ENCODE measurements at places on chromosomes 1 and 21.
A peak's percentile ranks its signal among the peaks of the same experiment; 100 is the strongest.

DNA sequence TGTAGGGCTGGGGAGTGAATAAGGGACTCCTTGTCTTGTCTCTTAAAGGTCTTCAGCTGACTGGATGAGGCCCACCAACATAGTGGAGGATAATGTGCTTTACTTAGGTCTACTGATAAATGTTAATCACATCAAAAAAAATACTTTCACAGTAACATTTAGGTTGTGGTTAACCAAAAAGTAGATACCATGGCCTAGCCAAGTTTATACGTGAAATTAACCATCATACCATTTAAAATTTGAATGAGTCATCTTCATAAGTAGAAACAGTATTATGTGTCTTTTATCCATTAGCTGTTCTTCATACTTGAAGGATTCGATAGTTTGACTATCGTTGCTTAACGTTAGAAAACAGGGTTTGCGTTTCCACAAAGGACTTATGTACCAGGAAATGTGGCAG is 80.9 kb downstream of the MTR start:
- no peak for DNase-seq

- no peak for DNase-seq
Observed at GRCh38 chr1:39789571-39790110, 976 bp upstream of the BMP8B start.

DNA sequence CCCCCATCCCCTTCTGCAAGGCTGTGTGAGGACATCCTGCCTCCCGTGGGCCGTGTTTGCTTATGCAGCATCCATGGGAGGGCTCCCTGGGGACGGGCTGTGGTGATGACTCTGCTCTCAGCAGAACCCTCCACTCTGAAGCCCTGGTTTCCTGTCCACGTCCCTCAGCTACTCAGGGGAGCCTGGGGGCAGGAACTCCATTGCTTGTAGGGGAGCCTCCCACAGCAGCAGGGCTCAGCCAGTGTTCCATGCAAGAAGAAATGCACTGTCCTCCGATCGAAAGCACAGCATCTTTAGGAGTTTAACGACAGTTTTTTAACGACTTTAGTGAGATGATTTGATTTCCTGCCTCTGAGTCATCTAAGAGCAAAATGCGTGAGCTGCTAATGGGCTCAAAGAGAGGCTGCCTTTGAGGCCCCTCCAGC is 8.3 kb upstream of the KCNAB2 start:
- no peak for DNase-seq

GRCh38 chr1:9389968-9390367 is 97.3 kb downstream of the SPSB1 start:
- DNase-seq, result no peak

GRCh38 chr1:34587761-34588160 is 167.1 kb upstream of the GJB5 start:
- no peak for DNase-seq

- DNase-seq, result no peak
Observed at GRCh38 chr21:35145626-35146233, 96.6 kb upstream of the RUNX1 start.

DNA sequence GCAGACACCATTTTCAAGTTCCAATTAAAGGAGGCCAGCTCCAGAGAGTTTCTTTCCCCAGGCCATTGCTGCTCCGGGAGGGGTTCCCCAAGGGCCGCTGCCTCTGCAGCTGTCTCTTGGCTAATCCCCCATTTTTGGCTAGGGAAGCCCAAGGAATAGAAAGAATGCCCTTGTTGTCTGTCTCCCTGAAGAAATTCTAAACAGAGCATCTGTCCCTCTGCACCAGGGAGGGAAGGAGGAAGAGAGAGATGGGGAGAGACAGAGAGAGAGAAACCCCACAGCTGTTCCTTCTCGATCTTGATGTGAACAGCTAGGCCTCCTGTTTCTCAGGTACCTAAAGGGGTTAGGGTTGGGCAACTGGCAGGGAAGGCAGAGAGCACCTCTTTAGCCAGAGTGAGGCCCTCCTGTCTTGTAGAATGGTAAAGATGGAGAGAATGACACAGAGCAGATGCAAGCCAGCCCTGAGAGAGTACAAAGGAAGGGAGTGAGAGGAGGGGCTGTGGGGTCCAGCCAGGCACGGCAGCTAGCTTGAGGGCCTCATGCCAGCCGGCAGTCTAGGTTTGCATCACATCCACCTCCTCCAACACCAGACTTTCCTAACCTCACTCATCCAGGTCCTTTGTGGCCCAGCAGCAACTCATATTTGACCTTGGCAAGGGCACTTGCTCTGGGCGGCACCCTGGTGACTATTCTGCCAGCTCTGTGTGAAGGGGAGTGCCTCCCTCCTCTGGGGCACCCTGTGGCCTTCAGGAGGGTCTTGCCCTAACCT is 13.1 kb downstream of the OPTC start:
- DNase-seq, result no peak

- DNase-seq, result no peak
Observed at GRCh38 chr1:40706626-40707025, 15.1 kb downstream of the NFYC start.

GRCh38 chr1:209542585-209542984 is 40.9 kb upstream of the CAMK1G start:
- DNase-seq, result no peak

DNA sequence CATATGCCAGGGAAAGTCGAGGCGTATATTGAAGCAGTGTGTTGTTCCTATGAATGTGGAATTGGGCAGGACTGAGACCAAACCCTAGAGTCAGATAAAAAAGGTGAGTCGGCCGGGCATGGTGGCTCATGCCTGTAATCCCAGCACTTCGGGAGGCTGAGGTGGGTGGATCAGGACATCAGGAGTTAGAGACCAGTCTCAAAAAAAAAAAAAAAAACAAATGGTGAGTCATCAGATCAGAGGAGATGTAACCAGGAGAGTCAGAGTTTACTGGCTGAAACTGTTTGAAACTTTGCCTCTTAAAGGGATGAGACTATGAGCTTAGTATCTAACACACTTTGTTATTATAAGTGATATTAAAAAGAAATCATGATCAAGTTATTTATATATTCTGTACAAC is 26.4 kb upstream of the SYCP1 start:
- DNase-seq, result no peak

- DNase-seq, result no peak
Observed at GRCh38 chr1:83970114-83970513, 28.8 kb downstream of the TTLL7 start.

- DNase-seq, result peak; percentile 6
Observed at GRCh38 chr21:44370027-44370735, 16.8 kb downstream of the TRPM2 start.

GRCh38 chr1:244084763-244085162 is 33.7 kb downstream of the ZBTB18 start:
- no peak for DNase-seq

GRCh38 chr1:6183520-6183989 is 3.4 kb upstream of the CHD5 start:
- DNase-seq, result no peak

DNA sequence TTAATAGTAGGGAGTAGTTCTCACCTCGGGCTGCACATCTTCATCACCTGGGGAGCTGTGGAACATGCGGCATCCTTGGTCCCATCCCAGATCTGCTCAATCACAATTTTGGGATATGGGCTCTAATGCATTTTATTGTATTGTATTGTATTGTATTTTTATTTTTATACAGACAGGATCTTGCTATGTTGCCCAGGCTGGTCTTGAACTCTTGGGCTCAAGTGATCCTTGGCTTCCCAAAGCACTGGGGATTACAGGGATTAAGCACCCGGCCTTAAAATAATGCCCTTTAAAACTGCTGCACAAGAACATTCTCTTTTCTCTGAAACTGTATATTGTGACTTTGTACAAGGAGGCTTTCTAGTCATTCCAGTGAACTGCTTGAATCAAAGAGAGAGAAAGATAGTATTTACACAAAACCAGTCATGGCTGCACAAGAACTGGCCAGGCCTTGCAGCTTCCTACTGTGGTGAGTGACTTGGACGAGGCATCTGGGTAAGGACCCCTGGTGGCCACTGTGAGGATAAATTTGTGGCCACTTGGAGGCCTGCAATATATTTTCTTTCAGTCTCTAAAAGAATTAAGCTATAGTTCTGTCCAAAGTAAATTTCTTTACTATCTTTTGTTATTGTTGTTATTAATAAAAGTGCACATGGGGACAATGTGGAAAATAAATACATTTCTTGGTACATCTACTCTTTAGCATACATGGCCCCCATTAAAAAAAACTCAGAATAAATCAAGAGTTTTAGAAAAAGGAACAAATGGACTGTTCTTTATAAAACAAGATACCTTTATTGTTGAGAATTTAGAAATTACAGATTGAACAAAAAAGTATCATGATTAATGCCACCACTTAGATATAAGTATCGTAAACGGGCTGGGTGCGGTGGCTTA is 48.0 kb downstream of the TBCE start:
- DNase-seq, result peak; percentile 56

GRCh38 chr1:50853325-50853724 is 106.7 kb downstream of the FAF1 start:
- no peak for DNase-seq

- no peak for DNase-seq
Observed at GRCh38 chr1:108584428-108584856, 24.5 kb downstream of the EEIG2 start.

Measured in NCI-H1694 (cell line).